ENCODE measurements at places on chromosomes 1 and 21.

- DNase-seq: no peak
Measured at GRCh38 chr1:199264283-199264682, 625.4 kb downstream of the PTPRC start.

DNA sequence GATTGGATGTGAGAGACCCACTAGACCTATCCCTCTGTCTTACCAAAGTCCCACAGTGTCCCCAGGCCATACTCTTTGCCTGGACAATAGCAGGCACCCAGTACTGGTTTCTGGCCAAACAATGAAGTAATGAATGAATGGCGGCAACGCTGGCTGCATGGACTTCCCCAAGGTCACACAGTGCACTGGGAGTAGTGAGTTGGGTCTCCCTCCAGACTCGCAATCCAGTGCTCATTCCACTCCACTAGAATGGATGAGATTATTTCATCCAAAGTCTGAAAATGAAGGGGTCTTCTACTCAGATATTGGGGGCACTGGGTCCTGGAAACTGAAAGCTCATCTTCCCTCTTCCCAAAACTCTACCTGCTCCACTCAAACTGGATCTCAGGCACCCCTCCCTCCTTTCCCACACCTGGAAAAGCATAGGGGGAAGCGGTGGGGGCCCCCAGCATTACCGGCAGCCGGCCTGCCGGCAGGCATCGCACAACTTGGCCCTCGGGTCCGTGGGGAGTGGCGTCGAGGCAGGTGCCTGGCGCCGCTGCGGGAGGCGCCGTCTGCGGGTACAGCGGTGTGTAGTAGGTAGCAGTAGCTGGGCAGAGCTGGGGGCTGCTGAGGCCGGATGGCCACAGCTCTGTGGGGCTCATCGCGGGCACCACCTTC, 816 bp downstream of the E2F2 start:
- no peak for DNase-seq

- DNase-seq: no peak
Measured at GRCh38 chr21:22224261-22224660, 1226.1 kb downstream of the NCAM2 start.

GRCh38 chr1:200090252-200091159, 63.0 kb downstream of the NR5A2 start:
- no peak for DNase-seq

DNA sequence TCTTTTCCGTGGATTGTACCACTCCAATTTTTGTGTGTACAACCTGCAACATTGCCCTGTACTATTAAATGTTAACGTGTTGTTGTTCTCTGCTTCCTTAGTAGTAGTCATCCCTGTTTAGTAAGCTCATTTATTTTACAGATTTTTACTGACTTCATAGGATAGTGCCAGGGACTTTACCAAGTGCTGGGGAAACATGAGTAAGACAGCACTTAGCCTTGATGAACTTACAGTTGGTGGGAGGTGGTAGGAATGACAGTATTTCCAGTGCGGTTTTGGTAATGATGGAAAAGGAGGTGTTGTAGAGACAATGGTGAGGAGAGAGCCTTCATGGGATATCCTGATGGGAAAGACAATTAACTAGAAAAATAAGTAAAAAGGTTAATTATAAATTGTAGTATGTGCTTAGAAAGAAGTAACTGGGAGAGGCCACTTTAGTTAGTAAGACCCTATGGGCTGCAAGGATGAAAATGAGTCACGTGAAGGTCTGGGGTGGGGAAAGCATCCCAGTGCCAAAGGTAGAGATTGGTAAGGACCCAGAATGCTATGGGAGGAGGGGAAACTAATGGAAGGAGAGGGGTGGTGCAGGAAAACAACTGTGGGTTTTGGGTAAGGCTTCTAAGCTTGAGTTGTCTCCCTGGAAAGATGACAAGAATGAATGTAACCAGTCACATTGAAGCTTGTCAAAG, 1.7 kb downstream of the RLF start:
- DNase-seq: no peak

DNA sequence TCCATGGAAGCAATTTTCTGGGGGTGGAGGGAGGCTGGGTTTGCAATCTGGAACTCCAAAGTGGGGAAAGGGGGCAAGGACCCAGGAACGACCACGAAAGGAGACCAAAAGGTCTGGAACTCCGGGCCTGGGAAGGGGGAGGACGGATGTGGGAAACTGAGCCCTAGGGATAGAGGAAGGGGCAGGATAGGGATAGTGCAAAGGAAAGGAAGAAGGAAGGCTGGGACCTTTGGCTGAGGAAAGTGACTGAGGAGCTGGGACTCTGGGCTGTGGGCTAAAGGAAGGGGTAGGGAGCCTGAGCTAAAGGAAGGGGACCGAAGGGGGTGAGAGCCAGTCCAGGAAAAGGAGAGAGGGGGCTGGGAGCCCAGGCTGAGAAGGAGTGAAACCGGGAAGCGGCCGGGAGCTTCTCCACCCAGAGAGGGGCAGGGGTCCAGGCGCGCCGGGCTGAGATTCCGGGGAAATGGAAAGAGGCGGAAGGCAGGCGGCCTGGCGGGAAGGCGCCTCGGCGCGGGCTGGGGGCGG, 395 bp downstream of the SLC9A1 start:
- DNase-seq: no peak

DNA sequence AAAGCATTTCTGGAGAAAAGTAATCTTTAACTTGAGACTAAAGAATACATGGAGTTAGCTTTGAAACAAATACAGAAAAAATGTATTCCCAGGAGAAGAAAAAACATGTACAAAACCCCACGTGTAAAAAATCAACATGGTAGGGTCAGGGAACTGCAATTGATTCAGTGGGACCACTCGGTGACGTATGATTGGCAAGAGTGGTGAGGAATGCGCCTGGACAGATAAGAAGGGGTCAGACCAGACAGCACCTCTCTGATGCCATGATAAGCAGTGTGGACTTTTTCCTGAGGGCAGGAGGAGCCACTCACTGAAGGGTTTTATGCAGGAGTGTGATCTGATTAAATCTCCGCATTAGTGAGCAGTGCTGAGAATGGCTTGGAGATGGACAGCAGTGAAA, 142.5 kb downstream of the DAB1 start:
- DNase-seq: no peak

DNA sequence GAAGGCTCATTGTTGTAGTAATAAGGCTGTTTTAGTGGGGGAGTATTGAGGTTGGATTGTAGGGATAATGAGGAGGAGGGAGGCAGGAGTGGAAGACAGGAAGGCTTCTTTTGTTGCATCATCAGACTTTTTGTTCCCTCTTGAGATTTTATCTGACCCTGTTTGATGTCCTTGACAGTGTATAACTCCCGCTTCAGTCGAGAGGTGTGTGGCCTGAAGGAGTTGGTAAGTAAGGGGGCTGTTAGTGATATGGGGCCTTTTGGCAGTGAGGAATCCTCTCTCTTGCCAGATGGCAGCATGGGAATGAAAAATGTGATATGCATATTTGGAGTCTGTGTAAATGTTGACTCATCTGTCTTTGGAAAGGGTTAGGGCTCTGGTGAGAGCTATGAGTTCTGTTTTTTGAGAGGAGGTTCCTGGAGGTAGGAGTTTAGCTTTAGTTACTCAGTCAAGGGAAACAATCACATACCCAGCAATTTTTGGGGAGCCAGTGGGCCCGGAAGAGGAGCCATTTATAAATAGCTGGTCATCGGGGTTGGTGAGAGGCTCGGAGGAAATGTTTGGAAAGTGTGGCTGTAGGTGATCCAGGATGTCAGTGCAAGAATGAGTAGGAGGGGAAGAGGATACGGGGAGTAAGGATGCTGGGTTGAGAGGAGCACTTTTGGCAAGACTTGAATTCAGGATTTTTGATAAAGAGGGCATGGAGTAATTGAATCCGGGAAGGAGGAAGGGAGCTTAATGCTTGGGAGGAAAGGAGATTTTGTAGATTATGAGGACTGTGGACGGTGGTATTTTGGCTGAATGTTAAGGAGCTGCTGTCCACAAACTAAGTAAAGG, 136.7 kb upstream of the ETV3 start:
- no peak for DNase-seq

- no peak for DNase-seq
Measured at GRCh38 chr1:67339623-67340343, 32.1 kb downstream of the IL12RB2 start.

- DNase-seq: no peak
Measured at GRCh38 chr1:15410884-15411245, 1.2 kb downstream of the EFHD2 start.

DNA sequence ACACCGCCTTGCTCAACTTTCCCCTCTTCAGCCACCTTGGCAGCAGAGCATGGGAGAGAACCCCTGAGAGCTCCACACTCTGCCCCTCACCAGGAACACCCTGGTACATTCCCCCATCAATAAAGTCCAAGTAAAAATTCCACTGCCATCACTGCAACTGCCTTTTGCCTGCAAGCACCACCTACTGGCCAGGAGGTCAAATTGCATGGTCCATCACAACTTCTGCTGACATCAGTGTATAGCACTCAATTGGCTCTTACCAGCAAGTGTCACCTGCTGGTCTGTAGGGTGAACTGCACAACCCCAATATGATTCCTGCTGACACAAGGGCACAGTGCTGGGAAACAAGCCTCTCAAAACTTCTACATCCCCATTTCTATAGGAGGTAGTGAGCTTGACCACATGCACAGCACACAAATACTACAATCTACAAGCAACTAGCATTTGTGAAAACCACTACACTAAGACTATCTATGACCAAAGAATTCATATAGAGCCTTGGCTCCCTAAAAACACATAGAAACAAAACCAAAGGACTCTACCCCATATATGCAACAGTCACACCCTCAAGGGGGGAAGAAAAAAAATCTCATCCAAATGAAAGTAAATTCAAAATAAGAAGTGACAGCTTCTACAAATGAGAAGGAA, 69.2 kb downstream of the FASLG start:
- no peak for DNase-seq

DNA sequence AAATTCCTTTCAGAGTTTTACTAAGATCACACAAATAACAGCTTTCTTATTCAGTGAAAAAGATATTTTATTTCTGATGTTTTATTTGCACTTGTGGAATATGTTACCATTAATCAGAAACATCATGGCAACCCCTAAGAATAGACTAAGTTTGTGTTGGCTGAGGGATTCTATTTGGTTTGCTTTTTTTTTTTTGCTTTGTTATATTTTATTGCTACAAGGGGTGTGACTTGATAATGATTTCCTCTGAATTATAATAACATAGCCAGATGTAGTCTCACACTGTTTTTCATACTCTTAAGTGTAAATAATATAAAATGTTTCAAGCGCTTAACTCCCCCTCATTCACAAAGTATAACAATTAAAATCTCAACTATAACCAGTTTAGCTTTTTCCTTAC, 20.0 kb downstream of the GLRX2 start:
- no peak for DNase-seq

- DNase-seq: no peak
Measured at GRCh38 chr1:211335522-211336157, 9.0 kb downstream of the TRAF5 start.

- DNase-seq: no peak
Measured at GRCh38 chr1:188128761-188129160, 1300.0 kb downstream of the PLA2G4A start.

DNA sequence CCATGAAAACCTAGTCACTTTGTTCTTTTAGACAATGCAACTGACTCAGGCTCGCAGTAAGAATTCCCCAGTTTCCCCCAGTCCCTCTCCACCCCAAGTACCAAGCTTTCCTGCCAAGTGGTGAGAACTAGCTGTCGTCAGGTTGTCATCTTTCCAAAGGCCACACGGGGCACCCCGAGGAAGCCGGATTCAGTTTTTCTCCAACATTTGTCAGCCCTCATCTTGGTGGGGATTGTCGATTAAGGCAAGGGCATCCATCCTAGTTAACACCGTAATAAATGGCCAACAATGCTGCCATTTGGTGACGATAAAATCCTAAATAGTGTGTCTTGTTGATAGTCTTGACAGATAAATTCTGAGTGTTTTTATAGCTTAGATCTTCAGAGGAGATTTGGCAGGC, 55.9 kb upstream of the PROX1 start:
- no peak for DNase-seq

DNA sequence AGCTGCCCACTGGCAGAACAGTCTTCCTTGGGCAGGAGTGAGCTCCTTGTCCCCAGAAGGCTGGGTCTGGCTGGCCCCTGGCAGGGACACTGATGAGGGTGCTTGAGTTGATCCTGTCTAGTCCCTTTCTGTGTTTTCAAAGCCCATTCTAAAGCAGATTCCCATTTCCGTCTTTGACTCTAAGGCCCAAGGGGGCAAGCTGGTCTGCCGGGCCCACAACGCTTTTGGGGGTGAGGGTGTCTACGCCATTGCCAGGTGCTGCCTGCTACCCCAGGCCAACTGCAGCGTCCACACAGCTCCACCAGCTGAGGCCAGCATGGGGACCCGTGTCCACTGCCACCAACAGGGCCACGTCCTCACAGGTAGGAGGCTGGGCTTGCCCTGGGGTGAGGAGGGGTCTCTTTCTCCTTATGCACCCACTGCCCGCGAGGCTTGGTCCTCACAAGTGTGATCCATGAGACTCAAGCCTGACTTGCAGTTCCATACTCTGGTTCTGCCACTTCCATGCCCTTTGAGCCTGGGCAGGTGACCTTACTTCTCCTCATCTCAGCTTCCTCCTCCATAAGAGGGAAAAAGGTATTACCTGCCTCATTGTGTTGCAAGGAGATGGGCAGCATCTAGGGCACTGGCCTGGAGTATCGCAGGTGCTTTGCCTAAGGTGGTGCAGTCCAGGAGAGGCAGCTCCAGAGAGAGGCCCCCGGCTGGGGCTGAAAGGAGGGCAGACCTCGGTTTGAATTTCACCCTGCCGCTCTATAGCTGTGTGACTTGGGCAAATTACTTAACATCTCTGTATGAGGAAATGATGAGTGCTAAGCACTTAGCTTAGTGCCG, 20.2 kb downstream of the PCSK9 start:
- DNase-seq: no peak

GRCh38 chr1:184161071-184161698, 109.7 kb downstream of the TSEN15 start:
- DNase-seq: no peak

- DNase-seq: no peak
Measured at GRCh38 chr1:97739596-97740103, 181.2 kb downstream of the DPYD start.

- no peak for DNase-seq
Measured at GRCh38 chr1:48611841-48612240, 139.8 kb upstream of the SPATA6 start.

- DNase-seq: no peak
Measured at GRCh38 chr1:52032785-52033131, 852 bp downstream of the KTI12 start.

DNA sequence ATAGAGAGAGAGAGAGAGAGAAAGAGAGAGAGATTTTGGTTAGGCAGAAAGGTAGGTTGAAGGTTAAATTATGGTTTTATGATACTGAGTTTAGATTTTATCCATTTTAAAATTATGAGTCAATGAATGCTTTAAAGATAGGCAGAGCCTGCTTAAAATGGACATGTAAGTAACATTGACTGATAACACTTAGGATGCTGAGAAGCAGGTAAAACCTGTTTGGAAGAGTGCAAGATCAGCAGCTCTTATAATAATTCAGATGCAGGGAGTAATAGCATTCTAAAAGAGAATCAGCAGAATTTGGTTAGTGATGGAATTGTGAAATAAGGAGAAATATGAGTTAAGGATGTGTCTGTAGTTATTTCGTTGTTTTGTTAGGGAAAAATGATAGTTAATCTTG, 446.6 kb downstream of the PLA2G4A start:
- no peak for DNase-seq

GRCh38 chr1:248372394-248372793, 3.2 kb upstream of the OR2T6 start:
- DNase-seq: no peak
